ENCODE measurements at places on chromosomes 7 and 10.

- DNase-seq, result no peak
These were observed 431.4 kb downstream of the DNAJB6 start for GRCh38 chr7:157768198-157768597.

DNA sequence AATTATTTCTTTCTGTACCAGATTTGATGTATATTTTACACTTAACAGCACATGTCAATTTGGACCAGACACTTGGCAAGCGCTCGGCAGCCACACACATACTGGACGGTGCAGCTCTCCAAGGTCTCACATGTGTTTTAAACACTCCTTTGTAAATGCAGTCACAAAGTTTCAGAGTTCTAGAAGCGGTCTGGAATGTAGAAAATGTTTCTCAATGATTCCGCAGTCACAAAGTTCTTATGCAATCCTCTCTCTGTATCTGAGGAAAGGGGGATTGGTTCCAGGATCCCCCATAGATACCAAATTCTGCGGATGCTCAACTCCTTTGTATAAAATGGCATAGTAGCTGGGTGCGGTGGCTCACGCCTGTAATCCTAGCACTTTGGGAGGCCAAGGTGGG lies 253.0 kb upstream of the GRB10 start:
- no peak for DNase-seq

GRCh38 chr10:55058800-55059199 lies 257.8 kb upstream of the PCDH15 start:
- DNase-seq, result no peak

- no peak for DNase-seq
These were observed 4.9 kb upstream of the ELN start for GRCh38 chr7:74023092-74023536.

DNA sequence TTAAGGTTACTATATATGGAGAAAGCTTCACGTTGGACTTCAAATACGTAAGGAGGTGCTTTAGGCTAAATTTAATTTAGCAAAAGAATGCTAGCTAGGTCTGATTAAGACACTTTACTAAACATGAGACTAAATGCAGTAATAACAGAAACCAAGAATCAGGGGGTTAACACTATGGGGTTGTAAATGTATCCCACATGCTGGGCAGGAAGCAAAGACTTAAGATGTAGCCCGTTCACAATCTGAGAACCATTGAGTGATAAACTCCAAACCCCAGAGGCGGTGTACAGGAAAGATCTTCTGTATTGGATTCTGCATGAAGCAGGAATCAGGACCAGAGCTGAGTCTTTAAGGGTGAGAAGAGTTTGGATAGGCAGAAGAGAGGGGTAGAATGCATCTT lies 60.4 kb downstream of the FZD1 start:
- no peak for DNase-seq

GRCh38 chr7:106704000-106704840 lies 43.3 kb upstream of the CCDC71L start:
- no peak for DNase-seq

- no peak for DNase-seq
These were observed 490.6 kb downstream of the CCSER2 start for GRCh38 chr10:84818961-84819360.

GRCh38 chr7:68256295-68256694 lies 1259.7 kb downstream of the TYW1 start:
- DNase-seq, result no peak

GRCh38 chr10:77548157-77548556 lies 89.5 kb downstream of the KCNMA1 start:
- no peak for DNase-seq

GRCh38 chr10:100345570-100346330 lies 1.3 kb upstream of the SCD start:
- no peak for DNase-seq

DNA sequence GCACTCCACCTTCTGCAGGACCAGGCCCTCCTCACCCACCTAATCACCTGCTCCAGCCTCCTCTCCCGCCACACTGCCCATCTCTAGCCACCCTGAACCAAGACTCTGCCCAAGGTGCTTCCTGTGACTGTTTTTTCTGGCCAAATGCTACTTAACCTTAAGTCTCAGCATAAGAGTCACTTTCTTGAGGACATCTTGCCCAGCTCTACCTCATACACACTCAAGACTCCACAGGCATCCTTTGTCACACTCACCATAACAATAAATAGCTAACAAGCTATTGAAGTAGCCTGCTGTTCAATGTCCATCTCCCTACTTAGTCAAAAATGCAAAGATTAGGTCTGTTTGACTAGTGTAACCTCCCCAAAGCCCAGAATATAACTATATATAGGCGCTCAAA lies 455.4 kb upstream of the NFE2L3 start:
- DNase-seq, result no peak

- no peak for DNase-seq
These were observed 722.8 kb downstream of the AUTS2 start for GRCh38 chr7:70321016-70321590.

DNA sequence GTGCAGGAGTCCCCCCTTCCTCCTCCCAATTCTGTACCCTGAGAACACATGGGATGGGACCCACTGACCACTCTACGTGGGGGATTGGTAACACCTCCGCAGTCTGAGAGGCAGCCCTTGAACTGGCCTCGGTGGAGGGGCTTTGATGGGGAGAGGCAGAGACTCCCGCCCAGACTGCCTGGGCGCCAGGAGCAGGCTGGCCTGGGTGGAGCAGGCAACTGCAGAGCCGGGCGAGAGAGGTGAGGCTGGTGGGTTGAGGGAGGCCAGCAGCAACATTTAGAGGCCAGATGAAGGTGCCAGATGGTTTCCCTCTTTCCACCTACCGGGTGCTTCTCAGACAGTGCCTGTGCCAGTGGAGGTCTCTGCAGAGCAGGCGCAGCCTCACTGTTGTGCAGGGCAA lies 30.7 kb upstream of the ZNF467 start:
- DNase-seq, result no peak

- DNase-seq, result no peak
These were observed at the start of gene PLA2G12B for GRCh38 chr10:72954596-72955554. PLA2G12B (minus strand) TSS chr10:72954806; CDS start chr10:72954685, 121 bp downstream.

DNA sequence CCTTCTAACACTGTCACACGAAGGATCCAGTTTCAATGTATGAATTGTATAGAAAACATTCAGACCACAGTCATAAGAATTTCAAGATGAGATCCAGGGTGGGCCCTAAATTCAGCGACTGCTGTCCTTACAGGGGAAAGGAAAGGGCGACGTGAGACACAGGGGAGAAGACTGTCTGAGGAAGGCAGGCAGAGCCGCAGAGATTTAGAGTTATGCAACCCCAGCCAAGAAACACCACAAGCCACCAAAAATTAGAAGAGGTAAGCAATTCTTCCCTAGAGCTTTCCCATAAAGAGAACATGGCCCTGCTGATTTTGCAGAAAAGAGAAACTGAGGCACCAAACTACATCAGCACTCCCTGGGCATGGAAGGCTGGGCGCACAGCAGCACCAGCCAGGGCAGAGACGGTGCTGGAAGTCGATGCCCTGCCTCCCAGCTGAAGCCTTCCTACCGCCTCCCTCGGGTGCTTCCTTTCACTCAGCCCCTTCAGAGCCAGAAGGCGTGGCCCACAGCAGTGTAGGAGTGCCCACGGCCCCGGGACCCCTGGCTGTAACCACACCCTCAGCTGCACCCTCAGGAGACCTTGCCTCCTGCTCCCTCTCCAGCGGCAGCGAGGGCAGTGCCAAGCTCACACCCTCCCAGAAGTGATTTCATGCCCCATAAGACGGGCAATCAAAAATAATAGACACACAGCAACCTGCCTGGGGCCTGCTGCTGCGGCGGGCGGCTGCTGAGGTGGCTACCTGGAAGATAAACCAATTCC lies 81.0 kb upstream of the LRRC4 start:
- no peak for DNase-seq

DNA sequence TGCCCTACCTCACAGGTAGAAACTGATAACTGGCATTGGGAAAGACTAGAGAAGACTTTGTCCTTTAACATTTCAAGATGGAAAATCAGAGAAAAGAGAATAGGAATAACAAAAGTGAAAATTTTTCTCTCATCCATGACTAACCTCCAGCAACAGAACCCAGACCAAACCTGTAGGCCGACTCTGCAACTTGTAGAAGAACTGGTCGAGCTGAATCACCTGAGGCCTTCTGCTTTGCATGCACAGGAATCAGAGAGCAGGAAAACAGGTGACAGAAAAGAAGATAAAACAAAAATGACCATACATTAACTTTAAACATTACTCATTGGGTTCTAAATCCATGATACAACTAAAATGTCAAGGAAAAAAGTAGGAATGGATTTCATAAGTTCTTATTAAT lies 137.1 kb downstream of the SLC25A13 start:
- DNase-seq, result no peak

GRCh38 chr7:101332026-101332425 lies 10.4 kb upstream of the IFT22 start:
- no peak for DNase-seq

GRCh38 chr7:140384894-140385545 lies 13.3 kb downstream of the SLC37A3 start:
- DNase-seq, result no peak

DNA sequence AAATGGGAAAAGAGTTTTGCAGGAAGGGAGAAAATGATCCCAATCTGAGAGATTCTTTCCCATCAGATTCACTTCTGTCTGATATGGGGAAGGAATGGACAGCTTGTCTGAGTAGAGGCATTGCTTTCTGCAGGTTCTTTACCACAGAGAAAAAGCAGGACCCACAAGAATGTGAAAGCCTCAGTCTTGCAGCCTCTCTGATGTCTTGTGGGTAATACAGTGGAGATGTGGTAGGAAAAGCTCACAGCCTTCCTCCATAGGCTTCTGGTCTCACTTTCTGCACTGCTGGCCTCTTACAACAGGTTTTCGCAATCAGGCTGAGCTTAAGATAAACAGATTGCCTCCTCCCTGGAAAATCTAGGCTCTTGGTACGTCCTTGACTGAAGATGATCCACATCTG lies 551 bp downstream of the IFIT1 start:
- no peak for DNase-seq

- DNase-seq, result no peak
These were observed 399.5 kb downstream of the DNAJB6 start for GRCh38 chr7:157736341-157736740.

- DNase-seq, result no peak
These were observed 1.8 kb upstream of the PYROXD2 start for GRCh38 chr10:98416606-98417388.

- no peak for DNase-seq
These were observed 212.1 kb downstream of the MLLT10 start for GRCh38 chr10:21746118-21746517.

DNA sequence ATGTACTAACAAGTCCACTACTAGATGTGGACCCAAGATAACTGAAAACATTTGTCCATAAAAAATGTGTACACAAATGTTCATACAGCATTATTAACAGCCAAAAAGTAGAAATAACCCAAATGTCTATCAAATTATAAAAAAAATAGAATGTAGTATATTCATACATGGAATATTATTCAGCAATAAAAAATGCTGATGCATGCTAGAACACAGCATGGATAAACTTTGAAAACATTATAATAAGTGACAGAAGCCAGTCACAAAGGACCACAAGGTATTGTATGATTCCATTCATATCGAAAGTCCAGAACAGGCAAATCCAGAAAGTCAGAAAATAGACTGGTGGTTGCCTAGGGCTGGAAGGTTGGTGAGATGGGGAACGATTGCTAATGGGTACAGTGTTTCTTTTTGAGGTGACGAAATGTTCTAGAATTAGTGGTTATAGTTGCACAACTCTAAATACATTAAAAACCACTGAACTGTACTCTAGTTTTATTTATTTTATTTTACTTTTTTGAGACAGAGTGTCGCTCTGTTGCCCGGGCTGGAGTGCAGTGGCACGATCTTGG lies 43.3 kb upstream of the ANLN start:
- DNase-seq, result no peak

DNA sequence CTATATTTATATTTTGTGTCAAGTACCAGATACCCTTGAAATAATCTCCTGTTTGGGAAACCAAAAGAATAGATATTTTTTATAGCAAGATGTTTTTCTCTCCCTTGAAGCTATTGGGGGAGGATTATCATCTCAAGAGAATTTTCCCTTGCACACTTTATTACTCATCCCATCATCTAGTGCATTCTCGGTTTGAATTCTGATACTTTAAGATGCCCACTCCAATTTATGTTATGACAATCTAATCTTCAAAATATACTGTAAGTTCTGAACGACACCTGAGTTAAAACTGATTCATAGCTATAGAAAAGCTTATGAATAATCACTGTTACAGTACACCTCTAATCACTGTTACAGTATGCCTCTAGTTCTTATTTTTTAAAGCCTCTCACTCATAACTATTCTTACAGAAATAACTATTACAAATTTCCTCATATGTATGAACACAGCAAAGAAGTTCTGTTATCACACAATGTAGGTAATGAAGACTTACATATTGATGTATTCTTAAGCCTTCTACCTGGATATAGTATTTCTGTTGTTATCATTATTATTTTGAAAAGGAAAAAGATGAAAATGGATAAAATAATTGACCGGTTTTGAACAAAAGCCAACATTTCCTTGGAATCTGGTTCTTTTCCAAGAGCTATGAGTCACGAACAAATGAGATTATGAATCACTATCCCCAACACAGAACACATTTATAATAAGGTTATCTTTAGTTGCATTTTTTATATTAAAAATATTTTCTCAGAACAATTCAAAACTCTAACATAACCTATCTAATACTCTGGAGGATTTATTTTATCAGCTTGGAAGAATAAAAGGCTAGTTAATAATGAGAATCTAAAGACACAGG lies 72.3 kb upstream of the FAM13C start:
- DNase-seq, result no peak

DNA sequence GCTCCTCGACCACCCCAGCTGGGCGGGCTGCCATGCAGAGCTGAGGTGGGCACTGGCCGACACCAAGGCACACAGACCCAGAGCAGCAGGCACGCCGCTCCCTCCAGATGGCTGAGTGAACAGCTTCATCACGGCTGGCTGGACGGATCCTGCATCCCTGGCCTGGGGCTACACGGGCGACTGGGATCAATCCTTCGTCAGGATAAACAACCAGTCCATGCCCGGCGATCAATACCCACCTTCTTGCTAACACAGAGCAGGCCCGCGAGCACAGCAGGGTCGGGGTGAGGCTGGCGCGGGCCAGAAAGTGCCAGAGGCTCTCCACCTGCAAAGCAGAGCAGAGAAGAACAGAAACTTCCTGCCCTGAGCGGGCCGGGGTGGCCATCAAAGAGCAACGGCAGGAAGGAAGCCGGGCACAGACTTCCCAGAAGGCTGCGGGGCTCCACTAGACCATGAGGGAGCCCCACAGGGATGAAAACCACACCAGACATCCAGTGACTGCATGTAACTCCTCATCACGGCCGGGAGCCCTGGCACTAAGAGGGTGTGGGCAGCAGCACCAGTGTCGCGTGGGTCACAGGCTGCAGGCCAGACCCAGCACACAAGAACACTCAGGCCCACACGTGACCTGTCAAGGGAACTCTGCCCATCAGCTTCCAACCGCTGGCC lies 166.4 kb downstream of the MAD1L1 start:
- no peak for DNase-seq

DNA sequence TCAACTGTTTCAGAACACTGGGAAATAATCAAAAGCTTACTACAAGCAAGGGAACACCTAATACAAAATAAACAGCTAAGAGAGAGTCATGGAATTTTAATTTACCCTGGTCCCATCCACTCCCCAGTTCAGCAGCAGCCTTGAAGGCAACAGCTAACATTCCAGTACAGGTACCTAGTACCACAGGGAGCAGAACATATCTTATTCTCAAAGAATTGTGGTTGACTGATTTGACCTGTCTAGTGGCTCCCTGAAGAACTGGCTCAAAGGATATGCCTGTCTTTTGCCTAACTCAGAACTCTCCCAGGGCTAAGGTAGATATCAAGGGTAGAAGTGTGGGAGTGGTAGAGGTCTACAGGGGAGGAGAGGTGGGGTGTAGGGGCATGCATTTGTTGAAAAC lies 32.3 kb downstream of the SMURF1 start:
- no peak for DNase-seq

Data from esophagus squamous epithelium (tissue), 5 donors.